EH (cell line): ENCODE measurements at places on chromosomes 2 and 18.

DNA sequence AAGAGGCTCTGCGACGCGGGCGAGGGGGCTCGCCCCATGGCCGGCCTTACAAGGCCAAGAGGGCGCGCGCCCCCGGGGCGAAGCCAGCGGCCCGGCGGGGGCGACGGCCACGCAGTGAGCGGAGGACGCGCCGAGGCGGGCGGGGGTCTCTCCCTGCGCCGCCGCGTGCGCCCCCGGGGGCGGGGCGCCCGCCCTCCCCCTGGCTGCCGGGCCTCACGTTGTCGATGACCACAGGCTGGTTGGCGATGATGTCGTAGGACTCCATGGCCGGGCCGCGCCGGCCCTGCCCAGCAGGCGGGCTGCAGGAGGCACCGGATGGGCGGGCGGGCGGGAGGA, 250 bp downstream of the ACTR1B start:
- DNase-seq, result no peak

- DNase-seq, result peak; percentile 93
Observed at GRCh38 chr2:111694700-111695101, 189.3 kb downstream of the ANAPC1 start.

DNA sequence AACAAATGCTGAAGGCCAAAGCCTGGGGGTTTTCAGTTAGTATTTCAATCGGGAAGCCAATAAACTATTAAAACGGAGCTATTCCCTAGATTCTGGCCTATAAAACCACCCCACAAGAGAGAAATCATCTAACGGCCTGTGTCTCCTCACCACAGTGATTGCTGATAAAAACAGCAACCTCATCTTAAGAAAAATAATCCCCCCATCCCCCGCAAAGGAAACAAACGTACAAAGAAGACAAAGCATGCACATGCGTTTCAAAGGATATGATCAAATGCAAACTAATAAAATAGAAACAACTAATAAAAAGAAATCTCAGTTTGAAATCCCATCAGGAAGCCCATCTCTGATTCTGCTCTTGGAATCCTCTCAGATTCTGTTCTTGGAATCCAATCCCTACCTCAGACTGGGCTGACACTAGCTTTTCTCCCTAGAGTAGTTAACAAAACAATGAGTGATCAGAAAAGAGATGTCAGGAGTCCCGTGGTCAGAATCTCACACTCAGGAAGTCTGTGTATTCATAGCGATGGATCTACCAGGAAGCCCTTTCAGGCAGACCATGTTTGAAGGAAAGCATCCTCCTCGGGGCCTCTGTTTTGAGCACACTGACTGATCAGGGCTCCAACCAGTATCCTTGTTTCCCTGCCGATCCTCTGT, 150.7 kb downstream of the THADA start:
- DNase-seq, result peak; percentile 30

GRCh38 chr2:158668001-158668765, 126.9 kb upstream of the DAPL1 start:
- peak; percentile 8 for DNase-seq

- DNase-seq, result peak; percentile 29
Observed at GRCh38 chr2:135257383-135258090, 205.4 kb downstream of the RAB3GAP1 start.

DNA sequence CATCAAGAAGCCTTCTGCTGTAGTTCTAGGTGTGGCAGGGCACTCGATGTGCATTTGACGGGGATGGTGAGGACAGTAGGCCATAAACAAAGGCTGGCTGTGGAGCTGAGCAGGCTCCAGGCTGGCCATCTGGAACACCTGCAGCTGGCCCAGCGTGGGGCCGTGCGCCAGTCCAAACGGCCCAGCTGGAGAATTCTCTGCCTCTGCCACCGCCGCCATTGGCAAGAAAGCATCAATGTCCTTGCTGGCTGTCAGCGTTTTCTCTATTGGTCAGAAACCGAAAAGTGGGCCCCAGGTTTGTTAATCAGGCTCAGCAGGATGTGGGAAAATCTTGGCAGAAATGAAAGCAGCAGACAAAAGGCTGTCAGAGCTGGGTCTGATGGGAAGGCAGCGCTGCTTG, 24.0 kb upstream of the CTIF start:
- no peak for DNase-seq

GRCh38 chr2:229485857-229486256, 214.8 kb upstream of the PID1 start:
- no peak for DNase-seq

- no peak for DNase-seq
Observed at GRCh38 chr2:17827316-17827715, 11.1 kb downstream of the MSGN1 start.

DNA sequence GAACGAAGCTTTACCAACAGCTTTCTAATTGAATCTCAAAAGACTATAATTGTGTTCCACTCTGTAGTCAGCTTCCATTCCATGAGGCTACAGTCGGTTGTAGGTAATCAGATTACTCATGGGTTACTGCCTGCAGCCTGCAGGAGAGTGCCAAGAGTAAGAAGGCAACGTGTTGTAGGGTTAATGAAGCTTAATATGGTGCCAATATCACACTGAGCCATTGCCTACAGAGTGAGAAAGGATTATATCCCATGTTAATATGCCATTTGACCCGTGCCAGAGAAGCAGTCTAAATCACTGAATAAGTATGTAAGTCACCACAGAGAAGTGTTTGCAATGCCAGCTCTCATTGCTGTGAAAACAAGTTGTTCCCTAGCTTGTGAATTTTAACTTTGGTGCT, 734.5 kb upstream of the ACVR2A start:
- DNase-seq, result no peak

DNA sequence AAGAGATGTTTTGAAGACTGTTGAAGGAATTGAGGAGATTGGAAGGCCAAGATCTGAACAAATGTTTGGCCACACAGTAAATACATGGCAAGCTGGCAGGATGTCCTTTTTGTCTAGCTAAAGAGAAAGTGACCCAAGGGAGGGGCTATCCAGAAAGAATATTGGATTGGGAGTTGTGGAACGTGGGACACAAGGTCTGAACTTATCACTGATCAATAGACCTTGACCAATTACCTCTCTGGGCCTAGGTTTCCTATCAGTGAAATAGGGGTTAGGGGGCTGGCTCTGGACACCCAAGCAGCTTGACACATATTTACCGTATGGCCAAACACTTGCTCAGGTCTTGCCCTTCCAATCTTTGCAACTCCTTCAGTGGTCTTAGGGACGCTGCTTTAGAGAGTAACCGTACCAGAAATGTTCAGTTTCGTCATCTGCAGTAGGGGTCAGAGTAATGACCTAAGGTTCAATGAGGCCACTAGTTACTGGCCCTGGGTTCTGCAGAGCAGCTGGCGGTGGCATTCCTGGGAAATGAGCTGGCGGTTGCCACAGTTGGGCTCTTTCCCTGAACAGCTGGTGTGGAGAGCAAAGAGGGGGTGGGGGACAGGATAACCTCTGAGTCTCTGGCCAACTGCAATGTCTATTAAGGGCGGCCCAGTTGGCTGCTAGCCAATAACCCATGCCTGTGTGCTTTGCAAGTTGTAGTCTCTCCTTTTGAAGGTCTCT, 70.1 kb upstream of the STPG4 start:
- peak; percentile 92 for DNase-seq

DNA sequence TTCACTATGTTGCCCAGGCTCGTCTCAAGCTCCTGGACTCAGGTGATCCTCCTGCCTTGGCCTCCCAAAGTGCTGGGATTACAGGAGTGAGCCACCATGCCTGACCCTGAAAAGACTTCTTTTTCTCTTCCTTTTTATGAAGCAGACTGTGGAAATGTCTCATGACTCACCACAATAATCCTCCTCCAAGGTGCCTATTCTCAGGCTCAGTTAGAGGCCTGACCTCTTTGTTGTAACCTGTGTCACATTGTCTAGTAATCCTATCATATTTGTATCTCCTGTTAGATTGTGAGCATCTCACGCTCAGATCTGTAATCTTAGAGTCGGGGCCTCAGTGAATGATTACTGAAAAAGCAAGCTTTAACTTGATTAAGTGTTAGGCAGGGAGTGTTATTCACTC, 18.3 kb upstream of the TAF4B start:
- DNase-seq, result no peak

- peak; percentile 45 for DNase-seq
Observed at GRCh38 chr2:143241403-143242088, 112.3 kb downstream of the ARHGAP15 start.

GRCh38 chr18:59569390-59569791, 127.8 kb downstream of the CCBE1 start:
- no peak for DNase-seq

GRCh38 chr2:157395811-157396210, 48.1 kb downstream of the CYTIP start:
- no peak for DNase-seq

DNA sequence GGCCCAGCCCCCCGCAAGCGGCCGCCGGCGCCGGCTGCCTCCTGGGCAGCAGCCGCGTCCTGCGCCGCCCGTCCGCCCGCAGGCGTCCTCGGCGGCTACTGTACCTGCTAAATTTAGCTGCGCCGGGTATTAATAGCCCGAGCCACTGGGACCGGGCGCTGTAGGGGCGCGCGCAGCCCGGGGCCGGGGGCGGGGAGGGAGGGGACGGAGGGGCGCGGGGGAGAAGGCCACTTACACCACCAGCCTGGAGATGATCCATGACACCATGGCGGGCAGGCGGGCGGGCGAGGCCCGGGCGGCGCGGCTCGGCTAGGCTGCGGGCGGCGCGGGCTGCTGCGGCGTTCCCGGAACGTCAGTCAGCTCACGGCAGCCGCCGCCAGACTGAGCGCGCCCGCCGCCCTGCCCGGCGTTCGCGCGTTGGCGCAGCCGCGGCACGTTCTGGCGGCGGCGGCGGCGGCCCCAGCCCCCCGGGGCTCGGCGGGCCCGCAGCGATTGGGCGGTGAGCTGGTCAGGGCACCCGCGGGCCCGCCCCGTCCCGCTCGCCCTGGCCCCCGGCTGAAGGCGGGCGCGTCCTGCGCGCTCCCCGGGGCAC, at the start of gene REEP1:
REEP1 (minus strand) TSS at position 383 of the 592 bp plus-strand sequence; CDS start at position 267, 116 bp downstream.
- peak; percentile 23 for DNase-seq

DNA sequence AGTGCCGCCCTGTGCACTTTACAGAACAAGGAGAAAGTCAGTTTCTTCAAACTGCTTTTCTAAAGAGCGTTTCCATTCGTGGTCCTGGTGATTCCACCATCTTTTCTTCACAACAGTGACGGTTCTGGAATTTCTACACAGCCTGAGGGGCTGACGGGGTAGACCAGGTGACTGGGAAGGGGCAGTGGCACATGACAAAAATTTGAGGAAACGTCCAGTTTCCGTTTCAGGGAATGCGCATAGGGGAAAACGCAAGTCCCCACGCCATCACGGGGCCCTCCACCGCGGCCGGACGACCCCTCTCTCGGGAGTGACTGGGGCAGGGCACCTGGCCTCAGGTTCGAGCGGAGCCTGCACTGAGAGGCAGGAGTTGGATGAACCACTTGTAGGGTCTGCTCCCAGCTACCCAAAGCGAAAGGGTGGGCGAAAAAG, 980 bp upstream of the SPTBN1 start:
- DNase-seq, result no peak

DNA sequence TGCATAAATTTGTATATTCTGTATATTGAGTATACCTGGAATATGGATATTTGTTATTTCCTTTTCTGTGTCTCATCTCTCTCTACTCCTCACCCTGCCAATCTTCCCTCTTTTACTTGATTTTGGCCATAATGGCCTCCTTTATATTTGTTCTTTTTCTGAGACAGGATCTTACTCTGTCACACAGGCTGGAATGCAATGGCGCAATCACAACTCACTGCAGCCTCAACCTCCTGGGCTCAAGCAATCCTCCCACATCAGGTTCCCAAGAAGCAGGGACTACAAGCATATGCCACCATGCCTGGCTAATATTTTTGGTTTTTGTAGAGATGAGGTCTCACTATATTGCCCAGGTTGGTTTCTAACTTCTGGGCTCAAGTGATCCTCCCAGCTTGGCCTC, 30.5 kb downstream of the PREPL start:
- peak; percentile 48 for DNase-seq

DNA sequence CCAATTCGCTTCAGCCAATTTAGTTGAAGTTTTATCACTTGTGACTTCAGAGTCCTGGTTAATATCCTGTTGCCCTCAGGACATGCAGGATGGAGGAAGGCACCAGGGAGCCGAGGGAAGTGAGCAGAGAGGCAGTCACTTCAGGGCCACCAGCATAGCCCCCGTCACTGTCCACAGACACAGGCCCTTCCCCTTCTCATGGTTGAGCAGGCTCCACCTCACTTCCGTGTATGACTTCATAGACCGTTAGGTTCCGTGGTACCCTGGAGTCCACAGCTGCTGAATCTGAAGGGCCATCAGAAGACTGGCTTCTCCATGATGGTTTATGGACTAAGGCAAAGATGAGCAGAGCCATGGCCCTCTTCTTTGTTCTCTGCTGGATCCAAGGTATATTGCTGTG, at the start of gene C2orf92:
C2orf92 (plus strand) TSS at position 266 of the 400 bp plus-strand sequence; CDS start at position 342, 76 bp downstream.
- no peak for DNase-seq

DNA sequence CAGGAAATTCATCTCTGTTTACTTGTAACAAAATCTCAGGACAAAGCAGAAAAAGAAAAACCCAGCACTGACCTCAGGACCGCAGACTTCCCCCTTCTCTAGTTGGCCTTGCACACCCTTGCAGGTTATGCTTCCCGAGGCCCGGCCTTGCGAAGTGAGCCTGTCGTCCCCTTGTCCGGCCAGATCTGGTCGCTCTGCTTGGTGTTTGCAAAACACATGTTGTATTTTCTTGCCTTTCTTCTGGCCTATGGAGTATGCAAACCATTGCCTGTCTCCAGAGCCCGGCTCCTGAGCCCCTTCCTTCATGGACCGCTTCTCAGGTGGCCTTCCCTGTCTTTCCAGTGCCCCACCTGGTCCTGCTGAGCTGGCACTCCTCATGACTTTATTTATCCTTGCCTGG, 4.8 kb downstream of the IMPA2 start:
- DNase-seq, result no peak

DNA sequence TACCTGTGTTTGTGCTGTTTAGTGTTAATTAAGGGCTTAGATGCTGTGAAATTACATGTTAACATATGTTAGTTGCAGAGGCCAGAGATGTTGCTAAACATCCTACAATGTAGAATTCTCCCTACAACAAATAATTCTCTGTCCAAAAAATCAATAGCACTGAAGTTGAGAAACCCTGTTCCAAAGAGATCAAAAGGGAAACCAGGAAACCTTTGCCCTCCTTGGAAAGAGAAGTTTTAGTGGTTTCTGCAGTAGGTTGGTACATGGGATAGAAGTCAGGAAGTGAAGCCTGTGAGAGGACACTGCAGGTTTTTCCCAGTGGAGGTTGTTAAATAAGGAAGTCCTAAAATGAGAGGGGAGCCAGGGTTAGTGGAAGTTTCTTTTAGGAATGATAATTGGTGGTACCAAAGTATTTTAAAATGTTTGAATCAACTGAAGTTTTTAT, 6.3 kb upstream of the RMDN2 start:
- DNase-seq, result peak; percentile 26
